ENCODE measurements at places on chromosomes 1 and 21.

DNA sequence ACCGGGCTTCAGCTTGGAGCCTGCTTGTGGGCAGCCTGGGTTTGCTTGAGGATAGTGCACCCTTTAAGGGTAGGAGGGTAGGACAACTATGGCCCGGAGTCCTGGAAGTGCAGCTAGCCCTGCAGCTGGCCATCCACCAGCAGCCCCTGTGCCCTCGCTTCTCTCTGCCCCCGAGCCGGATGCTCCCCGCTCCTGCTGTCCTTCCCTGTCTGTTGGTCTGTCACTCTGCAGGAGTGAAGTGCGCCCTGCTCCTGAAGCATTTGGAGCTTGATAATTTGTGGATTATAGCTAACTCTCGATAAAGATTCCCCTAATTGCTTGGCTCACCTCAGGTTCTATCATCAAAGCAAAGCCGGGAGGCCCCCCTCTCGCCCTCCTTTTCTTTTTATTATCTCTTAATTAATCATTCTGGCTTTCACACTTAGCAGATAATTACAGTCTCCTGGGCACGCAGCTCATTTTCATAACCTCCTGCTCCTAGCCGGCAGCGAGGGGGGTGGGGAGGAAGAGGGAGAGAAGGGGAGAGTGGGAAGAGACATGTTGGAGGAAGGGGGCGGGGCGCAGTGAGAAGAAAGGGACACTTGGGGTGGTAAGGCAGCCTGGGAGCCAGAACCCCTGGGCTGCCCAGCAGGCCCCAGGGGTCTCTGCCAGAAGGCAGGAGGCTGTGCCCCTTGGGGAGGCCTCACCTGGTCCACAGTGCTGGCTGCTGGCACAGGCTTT, 14.4 kb downstream of the KIRREL1 start:
- DNase-seq: no peak

DNA sequence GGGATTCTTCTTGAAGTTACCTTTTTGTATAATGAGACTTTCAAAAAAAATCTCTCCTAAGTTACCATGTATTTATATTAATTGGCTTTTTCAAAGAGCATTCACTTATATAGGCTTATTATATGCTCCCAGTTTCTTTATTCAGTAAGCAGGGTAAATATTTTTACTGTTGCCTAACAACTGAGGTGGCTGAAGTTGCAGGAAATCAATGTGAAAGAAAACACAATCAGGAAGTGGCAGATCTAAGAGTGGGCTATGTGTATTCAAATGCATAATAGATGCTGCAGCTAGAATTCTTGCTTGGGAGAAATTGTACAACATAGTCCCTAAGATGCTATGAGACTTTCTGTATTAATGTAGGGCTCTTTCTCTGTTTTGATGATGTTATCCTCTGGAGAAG, 606.9 kb downstream of the NUF2 start:
- peak; percentile 28 for DNase-seq

DNA sequence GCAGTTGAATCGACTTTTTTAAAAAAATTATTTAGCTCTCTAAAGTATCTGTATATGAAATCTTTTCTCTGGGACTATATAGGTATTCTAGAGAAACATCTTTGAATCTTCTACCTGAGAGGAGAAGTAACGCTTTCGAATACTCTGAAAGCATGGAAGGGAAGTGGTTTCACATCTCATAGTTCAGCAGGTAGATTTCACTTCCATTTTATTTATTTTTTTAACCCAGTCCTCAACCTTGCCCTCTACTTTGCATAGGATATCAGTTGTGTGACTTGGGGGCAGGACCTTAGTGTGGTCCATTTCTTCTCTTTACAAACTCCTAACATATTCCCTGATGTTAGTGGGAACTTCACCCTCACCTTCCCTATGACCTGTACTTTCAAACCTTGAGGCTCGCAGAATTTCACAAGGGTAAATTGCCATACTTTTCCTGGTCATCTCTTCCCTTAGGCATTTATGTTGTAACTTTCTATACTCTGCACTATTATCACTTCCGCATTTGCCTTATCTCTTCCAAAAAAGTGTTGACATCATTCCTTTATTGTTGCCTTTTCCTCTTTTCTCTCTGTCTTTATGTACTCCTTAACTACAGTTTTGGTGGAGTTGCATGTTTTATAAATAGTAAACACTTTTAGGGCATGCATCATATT, 1208.5 kb upstream of the ADGRL4 start:
- DNase-seq: no peak

GRCh38 chr1:154348429-154349076, 23.2 kb downstream of the ATP8B2 start:
- DNase-seq: no peak

GRCh38 chr21:26982767-26983166, 15.9 kb upstream of the ADAMTS5 start:
- DNase-seq: no peak

DNA sequence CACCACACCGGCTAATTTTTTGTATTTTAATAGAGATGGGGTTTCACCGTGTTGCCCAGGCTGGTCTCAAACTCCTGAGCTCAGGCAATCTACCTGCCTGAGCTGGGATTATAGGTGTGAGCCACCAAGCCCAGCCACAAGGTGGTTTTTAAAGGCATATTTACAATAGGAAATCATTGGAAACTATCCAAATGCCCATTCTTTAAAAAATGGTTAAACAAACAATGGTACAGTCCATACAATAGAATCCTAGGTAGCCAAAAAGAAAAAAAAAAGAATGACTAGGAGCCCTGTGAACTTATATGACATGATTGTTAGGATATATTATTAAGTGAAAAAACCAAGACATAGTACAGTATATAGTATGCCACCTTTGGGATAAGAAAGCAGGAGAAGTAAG, 5.3 kb downstream of the ATP2B4 start:
- peak; percentile 42 for DNase-seq

- DNase-seq: no peak
Measured at GRCh38 chr1:244839656-244840055, 4.2 kb downstream of the COX20 start.

DNA sequence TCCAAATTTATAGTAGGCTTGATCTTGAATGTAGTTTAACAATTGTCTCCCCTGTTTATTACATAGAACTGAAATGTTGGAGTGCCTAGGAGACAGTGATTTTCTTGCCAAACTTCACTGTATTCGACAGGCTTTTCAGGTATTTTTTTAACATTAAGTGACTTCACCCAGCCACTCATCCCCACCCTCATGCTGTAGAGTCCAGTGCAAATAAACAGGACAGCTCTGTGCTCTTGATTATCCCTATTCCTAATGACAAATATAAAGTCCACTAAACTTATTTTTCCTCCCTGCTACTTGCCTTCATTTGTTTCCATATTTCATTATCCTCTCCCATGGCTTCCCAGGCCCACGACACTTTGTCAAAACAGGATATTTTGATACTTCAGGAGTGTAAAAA, 29.2 kb upstream of the NEXN start:
- no peak for DNase-seq

DNA sequence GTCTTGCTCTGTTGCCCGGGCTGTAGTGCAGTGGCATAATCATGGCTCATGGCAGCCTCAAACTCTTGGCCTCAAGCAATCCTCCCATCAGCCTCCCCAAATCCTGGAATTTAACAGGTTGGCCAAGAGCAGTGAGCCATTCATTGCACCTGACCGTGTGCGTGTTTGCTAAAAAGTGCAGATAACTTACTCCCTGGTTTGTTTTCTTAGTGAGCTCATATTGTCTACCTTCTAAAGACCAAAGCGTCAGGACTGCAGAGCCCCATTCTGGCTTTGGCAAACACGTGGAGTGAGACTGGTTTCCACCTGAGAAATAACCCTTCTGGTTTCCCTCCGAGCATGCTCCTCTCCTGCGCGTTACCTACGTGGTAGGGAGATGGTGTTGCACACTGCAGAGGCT, 32.2 kb upstream of the CA6 start:
- DNase-seq: no peak

DNA sequence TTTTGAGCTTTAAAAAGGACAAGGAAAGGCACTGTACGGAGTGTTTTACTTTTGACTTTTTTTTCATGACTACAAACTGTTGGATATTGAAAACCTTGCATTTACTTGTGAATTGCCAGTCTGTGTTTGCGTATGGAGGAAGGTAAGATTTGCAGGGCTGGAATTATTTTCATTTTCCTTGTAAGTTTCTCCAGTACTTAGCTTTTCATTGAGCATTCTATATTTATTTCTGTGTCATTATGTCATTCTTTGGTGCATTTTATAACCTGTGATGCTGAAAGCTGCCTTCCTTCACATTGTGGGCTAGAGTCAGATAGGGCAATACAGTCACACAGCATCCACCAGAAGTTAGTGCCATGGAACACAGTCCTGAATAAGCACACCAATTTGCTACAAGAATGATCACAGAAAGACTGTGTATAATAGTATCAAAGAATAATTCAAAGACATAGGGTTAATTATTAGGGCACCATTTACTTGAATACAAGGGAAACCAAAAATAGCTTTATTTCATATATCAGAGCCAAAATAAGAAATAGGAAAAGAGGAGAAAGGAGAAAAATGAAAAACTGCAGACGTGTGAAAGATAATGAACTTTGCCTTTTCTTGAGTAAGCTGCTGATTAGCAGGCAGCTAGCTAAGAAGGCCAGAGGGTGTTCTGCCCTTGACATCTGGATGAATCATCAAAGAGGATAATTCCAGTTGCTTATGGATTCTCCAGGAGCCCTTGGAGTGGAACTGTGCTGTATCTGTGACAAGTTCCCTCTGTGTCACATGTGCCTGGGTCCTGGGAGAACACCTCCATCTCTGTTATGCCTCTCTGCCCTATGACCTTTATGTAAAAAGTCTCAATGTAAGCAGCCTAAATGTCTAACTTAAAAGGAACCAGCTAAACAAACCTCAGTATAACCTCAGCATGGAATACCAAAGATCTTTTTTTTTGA, 8.0 kb upstream of the FAM20B start:
- no peak for DNase-seq

- DNase-seq: no peak
Measured at GRCh38 chr1:39076799-39077148, 50.6 kb downstream of the NDUFS5 start.

DNA sequence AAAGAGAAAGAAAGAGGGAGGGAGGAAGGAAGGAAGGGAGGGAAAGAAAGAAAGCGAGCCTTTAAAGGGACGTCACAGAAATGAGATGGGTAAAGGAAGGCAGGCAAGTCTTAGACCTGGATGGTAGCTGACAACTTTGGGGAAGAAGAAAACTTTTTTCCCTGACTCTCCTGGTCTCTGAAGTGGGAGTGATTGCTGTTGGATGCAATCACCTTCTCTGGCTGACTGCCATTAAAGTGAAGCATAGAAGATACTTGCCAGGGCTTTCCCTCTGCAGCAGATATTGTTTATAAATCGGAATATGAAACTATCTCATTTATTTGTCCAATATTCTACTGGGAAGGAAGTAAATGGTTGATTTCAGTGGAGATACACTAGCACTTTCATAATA, 27.0 kb downstream of the VCAM1 start:
- no peak for DNase-seq

- no peak for DNase-seq
Measured at GRCh38 chr1:225930566-225930965, 6.5 kb upstream of the PYCR2 start.

- no peak for DNase-seq
Measured at GRCh38 chr1:168372307-168372706, 91.6 kb downstream of the TBX19 start.

GRCh38 chr1:175364424-175365076, 172.0 kb upstream of the KIAA0040 start:
- no peak for DNase-seq

DNA sequence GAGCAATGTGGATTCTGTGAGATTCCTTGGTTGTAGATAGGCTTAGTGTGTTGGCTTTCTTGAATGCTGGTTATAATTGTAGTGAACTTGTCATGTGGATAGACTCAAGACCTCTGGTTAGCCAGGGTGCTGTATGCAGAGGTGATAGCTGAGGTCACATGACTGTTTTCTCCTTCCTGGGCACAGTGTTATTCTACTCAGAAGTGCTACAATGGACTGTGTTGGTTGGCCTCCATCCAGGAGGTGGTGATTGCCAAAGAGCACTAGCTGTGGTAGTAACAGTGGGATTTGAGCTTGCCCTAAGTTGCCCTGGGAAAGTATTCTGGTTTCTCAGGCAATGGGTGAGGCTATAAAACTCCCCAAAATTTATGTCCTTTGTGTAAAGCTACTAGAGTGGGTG, 71.6 kb downstream of the SH3BGR start:
- no peak for DNase-seq

DNA sequence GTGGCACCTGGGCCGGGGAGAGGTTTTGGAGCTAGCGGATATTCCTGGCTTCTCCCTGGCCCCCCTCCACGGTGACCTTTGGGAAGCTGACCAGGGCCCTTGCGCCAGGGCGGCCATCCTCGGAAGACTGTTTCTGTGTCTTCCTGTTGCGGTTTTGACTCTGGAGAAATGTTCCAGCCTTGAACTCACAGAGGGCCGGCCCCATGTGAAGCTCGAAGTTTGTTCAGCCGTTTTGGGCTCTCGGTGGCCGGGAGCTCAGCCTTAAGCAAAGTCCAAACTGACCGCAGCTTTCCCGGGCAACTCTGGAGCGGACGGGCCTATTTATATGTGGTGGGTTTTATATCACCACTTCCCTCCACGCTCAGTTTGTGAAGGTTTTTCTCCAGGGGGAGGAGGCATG, 17.0 kb upstream of the WNT4 start:
- no peak for DNase-seq

GRCh38 chr1:49036700-49037099, 260.0 kb upstream of the BEND5 start:
- no peak for DNase-seq

GRCh38 chr1:87575528-87575927, 246.8 kb downstream of the LMO4 start:
- no peak for DNase-seq

GRCh38 chr1:43659212-43660166, 9.5 kb downstream of the KDM4A start:
- no peak for DNase-seq

- no peak for DNase-seq
Measured at GRCh38 chr1:92949937-92950817, 11.1 kb downstream of the DIPK1A start.

GRCh38 chr1:201944639-201945038, 1.7 kb downstream of the LMOD1 start:
- DNase-seq: no peak

- DNase-seq: no peak
Measured at GRCh38 chr1:221926441-221926840, 184.6 kb upstream of the DUSP10 start.

DNA sequence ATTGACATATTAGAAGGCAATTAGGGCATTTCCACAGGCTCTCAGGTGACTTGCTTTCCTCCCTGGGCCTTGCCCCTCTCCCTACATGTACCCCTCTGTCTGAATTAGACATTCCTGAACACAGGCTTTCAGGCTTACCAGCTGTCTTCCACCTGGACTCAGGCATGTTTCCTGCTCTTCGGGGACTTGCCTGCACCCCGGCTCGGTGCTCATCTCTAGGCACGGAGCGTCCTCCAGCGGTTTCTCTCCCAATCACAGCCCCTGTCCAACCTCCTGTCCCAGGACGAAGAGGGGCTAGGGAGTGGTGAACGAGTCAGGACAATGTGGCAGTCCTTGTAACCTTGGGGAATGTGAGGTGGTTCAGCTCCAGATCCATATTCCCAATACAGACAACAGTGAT, 4.2 kb downstream of the PROK1 start:
- no peak for DNase-seq

- DNase-seq: no peak
Measured at GRCh38 chr1:99496067-99496466, 149.8 kb upstream of the PALMD start.

GRCh38 chr21:29308456-29308783, 9.7 kb downstream of the BACH1 start:
- DNase-seq: no peak

GRCh38 chr1:93635614-93636543, 45.8 kb downstream of the BCAR3 start:
- no peak for DNase-seq
